RCC 7860 (cell line): ENCODE measurements at places on chromosomes 3 and 15.

DNA sequence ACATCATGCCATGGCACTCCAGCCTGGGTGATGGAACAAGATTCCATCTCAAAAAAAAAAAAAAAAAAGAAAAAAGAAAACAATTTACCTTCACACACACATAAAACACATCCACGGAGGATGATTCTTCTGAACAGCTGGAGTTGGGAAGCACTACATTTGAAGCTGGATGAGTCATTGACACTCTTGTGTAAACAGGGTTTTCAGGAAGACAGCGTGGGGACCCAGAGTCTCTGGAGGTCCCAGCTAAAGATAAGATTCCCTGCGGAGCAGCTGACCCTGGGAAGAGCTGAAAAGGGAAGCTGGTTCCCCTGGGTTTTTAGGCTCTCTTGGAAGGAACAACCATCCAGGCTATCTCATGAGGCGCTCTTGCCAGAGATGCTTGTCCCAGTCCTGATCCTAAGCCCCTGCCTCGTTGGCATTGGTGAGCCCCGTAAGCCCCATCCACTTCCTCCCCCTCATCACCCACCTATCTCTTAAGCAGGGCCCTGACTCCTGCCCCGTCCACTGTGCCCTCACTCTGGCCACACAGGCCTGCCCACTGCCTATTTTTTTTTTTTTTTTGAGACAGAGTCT is 32.0 kb upstream of the FURIN start:
- DNase-seq: no peak

DNA sequence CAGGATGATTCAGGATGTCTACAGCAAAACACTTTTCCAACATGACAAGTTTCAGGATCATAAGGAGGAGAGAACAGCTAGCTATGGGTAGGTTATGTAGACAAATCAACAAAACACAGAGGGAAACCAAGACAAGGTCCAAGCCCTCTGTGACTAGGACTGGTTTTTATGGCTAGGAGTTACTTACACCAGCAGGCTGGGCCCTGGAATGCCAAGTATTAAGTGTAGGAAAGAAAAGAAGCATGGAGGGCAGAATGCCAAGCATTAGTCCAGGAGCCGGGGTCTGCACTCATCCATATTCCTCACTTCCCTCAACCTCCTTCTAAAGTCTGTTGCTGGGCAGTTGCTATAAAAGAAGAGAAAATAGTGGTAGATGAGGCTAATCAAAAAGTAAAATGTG is 35.3 kb upstream of the PPP2R3A start:
- DNase-seq: no peak

- peak; percentile 7 for DNase-seq
Observed at GRCh38 chr15:101264011-101264410, 12.2 kb upstream of the CHSY1 start.

DNA sequence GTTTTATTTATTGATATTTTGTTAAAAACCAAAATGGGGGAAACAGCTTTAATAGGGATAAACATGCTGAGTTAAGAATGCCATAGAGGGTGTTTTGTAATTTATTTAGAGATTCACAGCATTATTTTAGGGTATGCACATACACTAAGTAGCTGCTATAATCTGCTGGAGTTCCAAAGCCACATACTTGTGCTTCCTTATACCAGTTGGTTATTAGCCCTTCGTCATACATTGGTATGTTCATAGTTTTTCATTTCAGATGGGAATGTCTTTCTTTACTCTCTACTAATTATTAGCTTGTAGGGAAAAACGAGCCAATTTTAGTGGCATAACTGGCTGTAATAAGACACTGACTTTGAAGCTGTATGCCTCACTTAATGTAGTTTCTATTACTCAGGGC is 74.9 kb downstream of the PFN2 start:
- DNase-seq: no peak

GRCh38 chr15:90681480-90681879 is 35.7 kb upstream of the BLM start:
- peak; percentile 90 for DNase-seq

GRCh38 chr3:105334138-105334882 is 32.4 kb upstream of the ALCAM start:
- peak; percentile 45 for DNase-seq

DNA sequence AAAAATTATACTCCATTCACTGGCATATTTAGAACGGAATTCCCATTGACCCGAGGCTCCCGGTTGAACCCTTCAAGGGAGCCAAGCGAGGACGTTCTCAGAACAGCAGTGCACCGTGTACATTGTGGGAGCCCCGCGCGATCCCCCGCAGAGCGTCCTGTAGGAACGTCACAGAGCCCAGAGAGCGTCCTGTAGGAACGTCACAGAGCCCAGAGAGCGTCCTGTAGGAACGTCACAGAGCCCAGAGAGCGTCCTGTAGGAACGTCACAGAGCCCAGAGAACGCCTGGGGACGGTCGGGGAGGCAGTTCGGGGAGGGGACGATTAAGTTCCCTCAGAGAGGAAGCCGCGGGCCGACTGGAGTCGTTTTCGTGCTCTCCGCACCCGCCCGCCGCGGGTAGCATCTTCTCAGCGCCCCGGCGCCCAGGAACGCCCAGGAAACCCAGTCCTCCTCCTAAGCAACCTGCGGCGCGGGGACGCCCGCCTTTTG is 506 bp upstream of the ATP1B3 start:
- peak; percentile 19 for DNase-seq

GRCh38 chr3:170178651-170179050 is 2.9 kb downstream of the PHC3 start:
- no peak for DNase-seq

DNA sequence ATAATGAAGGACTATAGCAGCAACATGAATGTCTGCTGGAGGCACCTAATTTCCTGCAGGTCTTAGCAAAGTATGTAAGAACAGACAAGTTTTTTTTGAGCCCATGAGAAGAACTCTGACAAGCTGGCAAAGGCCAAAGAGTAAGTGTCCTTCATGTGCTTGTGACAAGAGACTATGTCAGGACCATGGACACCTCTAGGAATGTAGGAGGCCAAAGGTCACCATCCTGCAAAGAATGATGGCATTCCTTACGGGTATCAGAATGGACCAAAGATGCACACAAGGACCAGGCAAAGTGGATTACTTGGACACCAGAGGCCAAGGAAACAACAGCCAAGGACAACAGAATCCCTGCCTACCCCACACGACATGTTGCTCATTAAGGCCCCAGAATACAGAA is 858.5 kb upstream of the CFAP20DC start:
- no peak for DNase-seq

GRCh38 chr3:27209617-27210264 is 159.4 kb downstream of the NEK10 start:
- DNase-seq: no peak

- no peak for DNase-seq
Observed at GRCh38 chr3:175257123-175257522, 398.0 kb downstream of the NAALADL2 start.

GRCh38 chr15:99051308-99051707 is 43.7 kb upstream of the PGPEP1L start:
- no peak for DNase-seq

DNA sequence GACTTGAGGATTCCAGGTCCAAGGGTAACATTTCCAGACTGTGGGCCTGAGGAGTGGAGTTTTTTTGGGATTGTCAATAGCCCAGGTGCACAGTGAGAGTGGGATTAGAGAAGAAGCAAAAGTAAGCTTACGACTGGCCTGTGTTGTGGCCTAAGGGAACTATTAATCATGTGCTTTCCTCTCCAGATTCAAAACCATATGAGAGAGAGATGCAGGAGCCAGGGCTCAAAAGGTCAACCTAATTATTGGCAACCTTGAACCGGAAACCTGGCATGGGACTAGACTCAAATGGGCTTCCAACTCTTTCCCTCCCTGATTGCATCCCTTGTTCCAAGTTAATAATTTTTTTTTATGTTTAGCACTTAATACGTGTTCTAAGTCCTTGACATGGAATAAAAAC is 242.1 kb upstream of the THRB start:
- DNase-seq: no peak

- DNase-seq: peak; percentile 54
Observed at GRCh38 chr15:66851311-66852063, 149.5 kb downstream of the SMAD6 start.

DNA sequence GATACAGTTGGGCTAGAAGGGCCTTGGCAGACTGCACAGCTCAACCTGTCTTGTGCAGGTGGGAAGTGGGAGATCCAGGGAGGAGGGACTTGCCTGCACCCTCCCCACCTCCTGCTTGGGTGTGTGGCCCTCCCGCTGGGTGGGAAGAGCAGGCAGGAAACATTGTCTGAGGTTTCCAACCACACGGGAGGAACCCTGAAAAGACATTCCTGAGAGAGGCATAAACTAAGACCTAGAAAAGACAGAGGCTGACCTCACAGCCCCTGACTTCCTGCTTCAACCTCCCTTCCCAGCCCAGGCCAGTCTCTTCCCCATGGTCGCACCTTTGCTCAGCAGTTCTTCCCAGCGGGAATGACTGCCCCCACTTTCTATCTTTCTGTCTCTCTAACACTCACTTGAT is 46.3 kb upstream of the INSYN1 start:
- DNase-seq: peak; percentile 49

DNA sequence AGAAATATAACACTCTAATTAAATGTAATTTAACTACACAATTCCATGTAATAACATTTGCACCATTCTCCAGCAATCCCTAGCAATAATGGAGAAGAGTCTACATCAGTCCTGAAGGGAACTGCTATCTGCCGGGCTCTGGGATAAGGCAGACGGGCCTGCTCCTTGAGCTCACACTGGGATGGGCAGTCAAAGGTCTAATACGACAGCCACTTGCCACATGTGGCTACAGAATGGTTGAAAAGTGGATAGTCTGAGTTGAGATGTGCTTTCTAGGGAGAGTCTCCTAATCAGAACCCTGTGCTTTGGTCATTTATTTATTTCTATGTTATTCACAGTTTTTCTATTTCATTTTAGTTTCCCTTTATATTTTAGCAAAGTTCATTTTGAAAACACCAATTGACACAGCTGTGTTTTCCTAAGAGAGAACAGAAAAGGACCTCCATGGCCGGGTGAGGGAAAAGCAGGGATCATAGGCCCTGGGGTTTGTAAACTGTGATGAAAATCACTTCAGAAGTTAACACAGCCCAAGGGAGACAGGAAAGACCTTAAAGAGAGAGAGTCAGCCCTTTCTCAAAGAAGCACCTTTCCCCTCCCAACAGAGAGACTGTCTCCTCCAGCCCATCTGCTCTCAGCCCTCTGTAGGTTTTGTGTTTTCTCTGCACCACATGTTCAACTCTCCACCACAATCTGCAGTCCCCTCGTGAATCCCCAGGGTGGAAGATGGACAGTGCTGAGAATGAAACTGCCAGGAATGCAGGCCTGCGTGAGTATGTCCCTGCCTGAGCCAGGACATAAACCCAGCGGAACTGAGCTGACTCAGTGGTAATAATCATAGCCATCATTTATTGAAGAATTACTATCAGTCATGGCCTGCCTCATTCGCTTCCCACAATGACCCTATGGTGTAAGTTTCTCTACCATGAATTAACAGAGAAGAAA is 11.6 kb downstream of the FSIP1 start:
- DNase-seq: peak; percentile 22

GRCh38 chr3:43327582-43327979 is 41.2 kb downstream of the SNRK start:
- no peak for DNase-seq

GRCh38 chr3:154745122-154745521 is 315.1 kb upstream of the GPR149 start:
- DNase-seq: no peak

DNA sequence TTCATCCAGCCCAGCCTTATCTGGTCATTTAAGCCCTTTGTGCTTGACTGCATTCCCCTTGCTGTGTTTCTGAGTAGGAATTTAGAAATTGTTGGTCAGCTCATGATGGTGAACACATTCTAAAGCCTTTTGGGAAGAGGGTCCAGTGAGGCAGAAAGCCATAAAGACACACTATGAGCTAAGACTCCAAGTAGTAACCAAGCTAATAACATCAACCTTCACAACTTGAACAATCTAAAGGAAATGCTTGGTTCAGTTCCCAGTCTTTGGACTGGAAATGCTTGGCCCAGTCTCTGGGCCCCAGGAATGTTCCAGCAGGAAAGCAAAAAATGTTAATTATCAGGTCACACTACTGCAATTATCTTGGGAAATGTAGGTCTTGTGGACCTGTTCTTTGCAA is 7.7 kb downstream of the PLSCR1 start:
- peak; percentile 44 for DNase-seq

DNA sequence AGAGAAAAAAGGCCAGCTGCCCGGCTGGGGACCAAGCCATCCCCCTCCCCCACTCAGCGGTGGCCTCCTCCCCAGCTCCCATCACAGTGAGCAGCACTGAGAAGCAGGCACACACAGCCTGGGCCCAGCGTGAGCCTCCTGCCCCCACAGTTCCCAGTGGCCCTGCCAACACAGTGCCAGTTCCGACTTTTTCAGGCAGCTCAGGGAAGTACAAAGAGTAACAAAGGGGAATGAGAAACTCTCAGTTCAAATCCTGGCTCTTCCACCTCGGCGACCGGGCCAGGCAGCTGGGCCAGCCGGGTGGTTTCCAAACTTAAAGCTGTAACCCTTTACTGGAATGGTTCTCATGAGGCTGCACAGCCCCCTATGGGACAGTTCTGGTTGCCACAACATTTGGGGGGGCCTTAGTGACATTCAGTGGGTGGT is 18.5 kb downstream of the TNK2 start:
- DNase-seq: no peak

DNA sequence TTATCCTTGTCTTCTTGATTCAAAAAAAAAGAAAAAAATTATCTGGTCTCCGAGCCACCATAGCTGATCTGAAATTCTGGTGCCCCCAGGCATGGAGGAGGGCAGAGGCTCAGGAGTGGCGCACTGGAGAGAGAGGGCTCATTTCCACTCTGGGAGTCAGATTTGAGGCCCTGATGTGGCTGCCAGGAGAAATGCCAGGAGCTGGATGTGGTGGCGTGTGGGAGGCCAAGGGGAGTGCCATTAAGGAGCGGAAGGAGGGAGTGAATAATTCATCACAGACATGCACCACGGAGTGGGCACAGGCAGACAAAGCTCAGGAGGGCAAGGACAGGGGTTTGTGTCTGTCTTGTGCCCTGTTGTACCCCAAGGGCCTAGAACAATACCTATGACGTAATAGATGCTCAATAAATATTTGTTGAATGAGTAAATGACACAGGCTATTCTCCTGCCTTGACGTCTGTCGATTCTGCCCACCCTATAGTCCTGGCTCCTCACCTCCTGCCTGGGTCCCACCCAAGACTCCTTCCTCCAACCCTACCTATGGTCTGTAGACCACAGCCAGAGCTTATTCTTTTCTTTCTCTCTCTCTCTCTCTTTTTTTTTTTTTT is 12.0 kb upstream of the GRIP2 start:
- DNase-seq: no peak

GRCh38 chr15:63324770-63325169 is 47.4 kb downstream of the APH1B start:
- DNase-seq: no peak

DNA sequence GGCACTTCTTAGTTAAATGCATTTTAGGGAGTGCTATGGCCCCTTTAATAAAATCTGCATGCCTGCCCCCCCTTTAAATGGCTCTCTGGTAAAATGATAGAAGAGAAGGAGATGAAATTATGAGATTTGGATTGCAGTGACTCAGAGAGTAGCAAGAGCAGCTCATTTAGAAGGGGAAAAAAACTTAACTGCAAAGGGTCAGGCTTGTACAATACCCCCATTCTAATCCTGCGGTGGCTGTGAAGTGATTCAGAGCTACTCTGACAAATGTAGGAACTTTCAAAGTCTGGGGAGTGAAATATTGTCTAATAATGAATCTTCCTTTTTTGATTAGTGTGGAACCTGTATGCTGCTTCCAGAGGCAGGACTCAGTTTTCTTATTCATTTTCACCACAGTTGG is 44.1 kb upstream of the TBC1D23 start:
- DNase-seq: no peak

GRCh38 chr3:153111016-153111415 is 51.0 kb upstream of the RAP2B start:
- DNase-seq: no peak
